ENCODE measurements at places on chromosomes 3 and 15.

- no peak for DNase-seq
Observed at GRCh38 chr3:124920718-124921117, 13.8 kb downstream of the MUC13 start.

DNA sequence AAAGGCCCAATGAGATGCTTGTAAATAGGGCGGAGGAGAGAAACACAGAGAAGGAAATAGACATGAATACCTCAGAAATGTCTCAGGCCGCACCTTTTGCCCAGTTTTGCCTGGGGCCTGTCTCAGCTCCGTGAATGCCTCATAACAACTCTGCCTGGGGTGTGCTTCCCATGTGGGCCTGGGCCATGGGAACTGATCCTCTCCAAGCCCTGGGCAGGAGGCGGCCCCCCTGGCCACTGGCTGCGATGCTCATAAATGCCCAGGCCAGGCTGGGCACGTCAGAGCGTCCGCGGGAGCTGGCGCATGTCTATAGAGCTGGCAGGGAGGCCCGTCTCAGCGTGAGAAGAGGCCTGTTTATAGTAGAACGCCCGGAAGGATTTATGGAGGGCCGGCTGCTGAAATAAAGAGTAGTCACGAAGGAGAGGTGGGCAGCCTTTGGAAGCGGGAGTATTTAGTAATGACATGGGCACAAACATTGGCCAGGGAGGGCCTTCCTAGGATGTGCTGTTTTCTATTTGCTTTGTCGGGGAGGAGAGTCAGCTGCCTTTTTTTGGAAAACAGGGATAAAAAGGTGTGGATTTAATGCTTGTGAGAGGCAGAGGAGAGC, 85.9 kb upstream of the IGF1R start:
- no peak for DNase-seq

GRCh38 chr15:47614360-47615011, 102.8 kb upstream of the SEMA6D start:
- DNase-seq: no peak

GRCh38 chr3:77354958-77355357, 315.1 kb downstream of the ROBO2 start:
- DNase-seq: no peak

DNA sequence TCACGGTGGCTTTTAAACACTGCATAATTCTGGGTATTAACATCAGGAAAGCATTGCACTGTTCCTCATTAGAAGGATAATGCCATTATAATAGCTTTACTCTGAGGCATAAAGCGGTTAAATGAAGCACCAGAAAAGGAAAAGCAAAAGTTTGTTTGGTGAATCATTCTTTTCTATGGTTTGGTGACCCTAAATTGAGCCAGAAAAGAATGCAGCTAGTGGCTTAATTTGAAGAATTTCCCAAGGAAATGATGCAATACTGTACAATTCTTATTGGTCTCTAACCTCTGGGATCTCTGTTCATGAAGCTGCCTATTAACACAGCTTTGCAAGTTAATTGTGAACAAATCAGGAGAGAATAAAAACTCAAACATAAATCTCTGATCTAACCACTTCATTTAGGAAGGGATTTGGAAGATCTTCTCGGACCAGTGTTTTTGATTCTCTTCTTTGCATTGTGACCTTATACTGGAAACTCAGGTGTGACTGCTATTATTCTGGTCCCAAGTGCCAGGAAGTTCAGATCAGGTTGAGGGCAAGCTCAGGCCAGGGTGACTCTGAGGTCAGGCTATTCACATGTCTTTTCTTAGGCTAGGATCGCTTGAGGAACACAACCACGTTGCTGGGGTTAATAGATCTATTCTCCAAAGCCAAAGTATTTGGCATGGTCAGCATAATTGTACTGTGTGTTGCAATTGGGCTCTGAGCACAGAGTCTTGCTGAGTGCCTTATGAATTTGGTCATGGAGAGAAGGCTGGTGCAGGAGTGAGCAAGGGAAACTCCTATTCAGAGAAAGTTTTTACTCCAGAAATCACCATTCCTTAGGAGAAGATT, 11.3 kb upstream of the DLG1 start:
- no peak for DNase-seq

- no peak for DNase-seq
Observed at GRCh38 chr3:54600441-54601204, 327.2 kb downstream of the LRTM1 start.

DNA sequence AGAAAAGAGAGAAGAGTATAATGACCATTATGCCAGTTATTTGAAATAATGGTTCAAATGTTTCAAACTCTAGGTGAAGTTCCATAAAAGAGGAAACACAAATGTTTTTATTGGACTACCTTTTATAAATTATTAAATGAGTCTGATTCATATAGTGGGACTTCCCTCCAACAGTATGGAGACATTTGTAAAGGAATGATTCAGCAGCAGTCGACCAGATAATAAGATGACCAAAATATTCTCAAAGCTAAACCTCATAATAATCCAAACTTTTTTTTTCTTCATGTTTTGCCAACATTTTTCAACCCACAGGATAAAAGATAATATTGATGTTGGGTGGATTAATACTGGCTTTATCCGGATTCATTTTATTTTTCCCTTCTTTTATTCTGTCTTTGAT, 18.8 kb downstream of the TIPARP start:
- no peak for DNase-seq

DNA sequence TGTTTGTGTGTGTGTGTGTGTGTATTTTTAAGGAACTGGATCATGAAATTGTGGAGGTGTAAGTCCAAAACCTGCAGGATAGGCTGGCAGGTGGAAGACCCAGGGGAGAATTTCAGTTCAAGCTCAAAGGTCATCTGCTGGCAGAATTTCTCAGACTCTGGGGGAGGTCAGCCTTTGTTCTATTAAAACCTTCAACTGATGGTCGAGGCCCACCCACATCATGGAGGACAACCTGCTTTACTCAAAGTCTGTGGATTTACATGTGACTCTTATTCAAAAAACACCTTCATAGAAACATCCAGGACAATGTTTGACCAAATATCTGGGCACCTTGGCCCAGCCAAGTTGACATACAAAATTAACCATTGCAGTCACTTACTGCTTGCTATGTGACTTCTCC, 157.2 kb downstream of the EDEM1 start:
- no peak for DNase-seq

- no peak for DNase-seq
Observed at GRCh38 chr15:53693729-53694475, 65.6 kb downstream of the WDR72 start.
